ENCODE measurements at places on chromosomes 6 and 20. TPM values are rescaled to one million over a fixed set of nuclear protein-coding genes. Genes with fewer than 3 reads are reported as not detected.

The SLC17A9 gene
- 16.5 TPM for total RNA-seq

DNA sequence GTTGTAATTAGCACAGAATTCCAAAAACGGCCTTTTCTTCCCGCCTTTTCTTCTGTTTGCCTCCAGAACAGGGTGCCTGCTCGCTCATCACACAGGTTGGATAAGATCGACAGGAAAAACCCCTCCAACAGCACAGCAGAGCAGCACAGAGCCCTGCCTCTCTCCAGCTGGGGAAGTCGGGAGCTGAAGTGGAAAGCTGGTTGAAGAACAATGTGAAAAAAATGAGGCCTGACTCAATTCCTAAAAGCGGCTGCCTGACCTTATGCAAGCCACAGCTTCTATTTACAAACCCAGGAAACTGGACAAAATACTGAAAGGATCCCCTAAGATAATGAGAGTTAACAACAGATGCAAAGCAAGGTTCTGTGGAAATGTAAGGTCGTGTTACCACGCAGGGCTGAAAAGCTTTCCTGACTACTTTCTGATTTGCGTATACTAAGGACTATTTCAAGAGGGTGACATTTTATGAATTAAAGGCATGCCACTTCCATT, 116.9 kb downstream of the TTLL2 start:
- H3K36me3 ChIP-seq, result no peaks in the 10 kb centered on the region
- H3K4me1 ChIP-seq, result no peaks in the 10 kb centered on the region
- H3K27ac ChIP-seq, result no peak overlapping the region
- DNase-seq, result no peak
- no peak overlapping the region for H3K4me3 ChIP-seq

DNA sequence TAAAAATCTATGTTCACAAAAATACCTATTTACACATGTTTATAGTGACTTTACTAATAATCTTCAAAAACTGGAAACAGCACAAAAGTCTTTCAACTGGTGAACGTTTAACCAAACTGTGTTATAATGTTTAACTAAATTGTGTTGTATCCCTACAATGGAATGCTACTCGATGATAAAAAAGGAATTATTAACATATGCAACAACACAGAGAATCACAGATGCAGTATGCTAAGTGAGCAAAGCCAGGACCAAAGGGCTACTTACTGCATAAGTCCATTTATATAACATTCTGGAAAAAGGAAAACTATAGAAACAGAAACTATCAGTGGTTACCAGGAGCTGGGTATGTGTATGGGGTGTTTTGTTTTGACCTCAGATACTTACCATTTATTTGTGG, 602.2 kb upstream of the BTBD3 start:
- no peaks in the 10 kb centered on the region for H3K27me3 ChIP-seq
- no peak overlapping the region for H3K4me3 ChIP-seq
- H3K36me3 ChIP-seq, result no peaks in the 10 kb centered on the region
- no peak overlapping the region for H3K27ac ChIP-seq

- no peaks in the 10 kb centered on the region for H3K27me3 ChIP-seq
- no peaks in the 10 kb centered on the region for H3K4me1 ChIP-seq
- no peak for DNase-seq
- H3K36me3 ChIP-seq, result no peaks in the 10 kb centered on the region
- no peak overlapping the region for H3K4me3 ChIP-seq
Measured at GRCh38 chr20:8946036-8946940, 122.6 kb upstream of the PLCB4 start.

DNA sequence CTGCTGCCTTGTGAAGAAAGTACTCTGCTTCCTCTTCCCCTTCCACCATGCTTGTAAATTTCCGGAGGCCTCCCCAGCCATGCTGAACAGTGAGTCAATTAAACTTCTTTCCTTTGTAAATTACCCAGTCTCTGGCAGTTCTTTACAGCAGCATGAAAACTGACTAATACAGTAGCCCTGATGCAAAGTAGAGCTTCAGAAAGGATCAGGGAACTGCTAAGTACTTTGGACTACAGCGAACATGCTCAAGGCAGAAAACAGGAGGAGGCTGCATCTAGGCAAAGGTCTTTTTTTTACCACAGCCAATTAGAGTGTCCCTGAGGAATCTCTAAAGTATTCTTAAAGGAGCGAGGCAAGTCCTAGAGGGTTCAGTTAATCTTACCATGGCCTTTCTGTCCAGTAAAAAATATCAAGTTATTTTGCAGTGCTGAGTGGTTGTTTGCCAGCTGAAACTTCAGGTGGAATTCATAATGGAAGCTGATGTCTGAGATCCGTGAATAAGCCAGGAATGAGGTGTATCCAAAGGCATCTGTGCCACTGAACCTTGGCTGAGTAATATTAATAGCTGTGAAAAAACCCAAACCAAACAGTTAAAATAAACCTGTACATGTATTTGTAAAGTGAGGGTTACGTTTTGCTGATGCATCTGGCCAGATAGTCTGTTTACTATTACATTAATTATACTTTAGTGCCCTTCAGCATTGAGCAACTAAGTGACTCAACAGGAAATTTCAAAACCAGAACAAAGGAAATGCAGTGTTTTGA, 170.4 kb downstream of the PHF3 start:
- H3K27ac ChIP-seq, result no peak overlapping the region
- H3K4me1 ChIP-seq, result no peaks in the 10 kb centered on the region
- no peaks in the 10 kb centered on the region for H3K27me3 ChIP-seq

- no peaks in the 10 kb centered on the region for H3K4me1 ChIP-seq
- H3K27ac ChIP-seq, result no peak overlapping the region
- no peaks in the 10 kb centered on the region for H3K36me3 ChIP-seq
- H3K27me3 ChIP-seq, result peaks cover 18% of the 10 kb centered on the region
Measured at GRCh38 chr20:36399969-36400545, 93.9 kb downstream of the DLGAP4 start.

- peaks cover 30% of the 10 kb centered on the region for H3K27me3 ChIP-seq
- no peak overlapping the region for H3K27ac ChIP-seq
- no peak for DNase-seq
- H3K36me3 ChIP-seq, result no peaks in the 10 kb centered on the region
- H3K4me1 ChIP-seq, result peaks cover 5% of the 10 kb centered on the region
- no peak overlapping the region for H3K4me3 ChIP-seq
Measured at GRCh38 chr20:44112889-44113617, 73.9 kb downstream of the JPH2 start.

DNA sequence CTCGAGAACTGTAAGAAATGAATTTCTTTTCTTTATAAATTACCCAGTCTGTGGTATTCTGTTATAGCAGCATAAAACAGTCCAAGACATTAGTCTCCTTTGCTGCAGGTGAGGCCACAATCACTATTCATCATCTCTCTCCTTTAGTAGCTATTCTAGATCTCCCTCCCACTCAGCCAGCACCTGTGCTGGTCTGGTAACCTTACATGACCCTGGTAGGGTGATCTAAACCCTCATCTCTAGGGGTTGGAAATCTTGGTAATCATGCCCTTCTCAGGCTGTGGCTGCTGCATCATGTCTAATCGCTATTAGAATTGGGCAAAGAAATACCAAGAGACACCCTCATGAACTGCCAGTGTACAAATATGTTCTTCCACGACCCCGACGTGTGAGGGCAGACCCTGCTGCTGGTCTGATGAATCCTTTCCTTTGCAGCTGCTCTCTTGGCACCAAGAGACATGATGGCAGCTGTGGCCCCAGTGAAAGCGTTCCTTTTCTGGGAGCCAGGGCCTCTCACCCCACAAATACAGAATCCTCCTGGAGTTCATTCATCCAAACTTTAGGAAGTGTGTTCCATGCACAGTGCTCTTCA, 23.0 kb upstream of the IGF2R start:
- H3K27me3 ChIP-seq, result no peaks in the 10 kb centered on the region
- no peaks in the 10 kb centered on the region for H3K36me3 ChIP-seq

DNA sequence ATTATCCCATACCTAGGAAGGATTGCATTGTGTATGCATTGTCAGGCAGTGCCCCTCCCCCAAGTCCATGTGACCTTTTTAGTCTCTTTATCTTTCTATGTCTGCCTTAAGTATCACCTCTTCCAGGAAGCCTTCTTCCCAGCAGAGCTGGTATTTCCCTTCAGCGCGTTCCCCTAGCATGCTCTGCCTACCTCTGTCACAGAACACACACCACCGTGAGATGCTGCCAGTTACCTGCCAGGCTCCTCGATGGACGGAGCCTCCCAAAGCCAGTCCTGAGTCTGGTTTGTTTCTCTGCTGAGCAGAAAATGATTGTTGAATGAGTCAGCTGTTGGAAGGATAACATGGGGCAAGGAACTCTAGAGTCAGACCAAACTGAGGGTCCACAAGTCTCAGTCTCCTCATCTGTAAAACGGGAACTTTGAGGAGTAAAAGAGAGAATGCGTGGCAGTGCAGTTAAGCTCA, 11.3 kb upstream of the ZNF335 start:
- no peaks in the 10 kb centered on the region for H3K4me1 ChIP-seq
- H3K27me3 ChIP-seq, result no peaks in the 10 kb centered on the region
- no peak for DNase-seq
- H3K4me3 ChIP-seq, result no peak overlapping the region
- H3K27ac ChIP-seq, result no peak overlapping the region

The SCGN gene
- not detected for total RNA-seq

GRCh38 chr6:17473554-17473953, 80.2 kb downstream of the CAP2 start:
- DNase-seq, result no peak
- H3K27ac ChIP-seq, result no peak overlapping the region
- no peaks in the 10 kb centered on the region for H3K36me3 ChIP-seq
- no peak overlapping the region for H3K4me3 ChIP-seq

GRCh38 chr6:170293341-170294231, 2.7 kb upstream of the DLL1 start:
- no peak overlapping the region for H3K4me3 ChIP-seq
- no peak overlapping the region for H3K27ac ChIP-seq
- DNase-seq, result no peak

GRCh38 chr20:49985157-49985556, 2.4 kb downstream of the SNAI1 start:
- no peak overlapping the region for H3K4me3 ChIP-seq
- DNase-seq, result no peak
- H3K4me1 ChIP-seq, result peaks cover 15% of the 10 kb centered on the region
- no peak overlapping the region for H3K27ac ChIP-seq
- no peaks in the 10 kb centered on the region for H3K36me3 ChIP-seq

DNA sequence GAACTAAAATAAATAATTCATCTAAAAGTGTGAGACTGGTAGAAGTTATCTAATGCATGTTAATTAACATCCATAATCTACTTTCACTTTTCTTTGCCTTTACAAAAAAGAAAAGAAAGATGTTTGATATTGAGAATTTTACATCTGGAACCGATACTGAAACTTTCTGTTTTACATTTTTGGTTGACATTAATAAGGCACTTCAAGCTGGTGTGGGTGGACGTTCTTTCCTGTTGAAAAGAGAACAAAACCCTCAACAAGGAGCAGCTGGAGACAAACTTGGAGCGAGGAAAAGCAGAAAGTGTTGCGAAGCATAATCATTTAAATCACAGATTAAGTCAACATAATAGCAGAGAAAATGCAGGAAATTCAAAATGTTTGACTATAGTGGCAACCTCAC, 575.2 kb upstream of the ADGRB3 start:
- H3K27ac ChIP-seq, result no peak overlapping the region
- no peak overlapping the region for H3K4me3 ChIP-seq
- DNase-seq, result no peak
- H3K36me3 ChIP-seq, result no peaks in the 10 kb centered on the region

The TNF gene
- total RNA-seq, result 82.3 TPM

The TXLNB gene
- total RNA-seq, result 0.27 TPM

GRCh38 chr6:116316772-116317467, 37.2 kb upstream of the TSPYL1 start:
- H3K27ac ChIP-seq, result no peak overlapping the region
- H3K36me3 ChIP-seq, result no peaks in the 10 kb centered on the region
- no peaks in the 10 kb centered on the region for H3K27me3 ChIP-seq
- H3K4me3 ChIP-seq, result no peak overlapping the region
- no peaks in the 10 kb centered on the region for H3K4me1 ChIP-seq
- DNase-seq, result no peak

DNA sequence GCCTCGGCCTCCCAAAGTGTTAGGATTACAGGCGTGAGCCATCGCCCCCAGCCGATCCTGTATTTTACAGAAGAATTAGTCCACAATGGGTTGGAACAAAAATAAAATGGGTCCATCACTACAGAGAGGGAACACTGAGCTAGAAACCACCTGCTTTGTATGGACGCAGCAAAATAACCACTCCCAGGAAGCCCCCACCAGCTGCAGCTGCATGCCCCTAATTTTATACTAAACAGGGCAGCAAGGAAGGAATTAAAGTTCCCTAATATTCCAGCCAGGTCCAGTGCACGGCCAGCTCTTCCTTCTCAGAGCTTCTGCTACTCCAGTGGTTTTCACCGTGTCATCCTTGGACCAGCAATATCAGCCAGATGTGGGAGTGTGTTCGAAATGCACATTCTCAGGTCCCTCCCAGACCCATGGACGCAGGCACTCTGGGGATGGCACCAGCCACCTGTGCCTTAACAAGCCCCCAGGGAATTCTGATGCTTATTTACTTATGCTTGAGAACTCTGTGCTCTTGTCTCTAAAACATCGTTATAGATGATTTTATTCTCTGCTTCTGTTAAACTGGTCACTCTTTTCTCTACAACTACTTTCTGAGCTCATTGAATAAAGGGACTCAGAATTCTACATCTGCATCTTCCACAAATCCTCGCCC, 189.5 kb upstream of the SLC24A3 start:
- no peak overlapping the region for H3K4me3 ChIP-seq
- H3K4me1 ChIP-seq, result no peaks in the 10 kb centered on the region
- DNase-seq, result no peak
- no peaks in the 10 kb centered on the region for H3K27me3 ChIP-seq
- no peaks in the 10 kb centered on the region for H3K36me3 ChIP-seq

The ZC2HC1B gene
- total RNA-seq, result not detected

GRCh38 chr6:168387911-168388310, 53.1 kb upstream of the SMOC2 start:
- H3K36me3 ChIP-seq, result no peaks in the 10 kb centered on the region
- H3K27me3 ChIP-seq, result peaks cover 3% of the 10 kb centered on the region
- no peak overlapping the region for H3K27ac ChIP-seq
- H3K4me3 ChIP-seq, result no peak overlapping the region
- DNase-seq, result no peak

DNA sequence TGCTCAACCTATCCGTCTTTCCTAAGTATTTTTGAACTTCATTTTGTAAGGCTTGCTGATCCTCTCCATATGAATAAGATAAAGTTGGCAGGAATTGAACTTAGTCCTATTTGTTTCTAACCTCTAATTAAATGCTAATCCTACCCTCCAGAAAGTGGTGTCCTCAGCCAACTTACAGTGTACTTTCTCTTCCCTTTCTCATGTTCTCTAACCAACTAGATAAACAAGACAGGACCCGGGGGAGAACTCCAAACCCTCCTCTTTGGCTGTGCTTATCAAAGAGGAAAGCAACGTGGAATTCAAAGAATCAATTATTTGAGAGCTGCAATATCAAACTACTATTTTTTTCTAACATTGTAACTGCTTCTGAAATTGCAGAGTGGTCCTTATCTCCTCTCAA, 56.5 kb upstream of the NRSN1 start:
- no peaks in the 10 kb centered on the region for H3K36me3 ChIP-seq
- no peaks in the 10 kb centered on the region for H3K4me1 ChIP-seq
- no peak overlapping the region for H3K27ac ChIP-seq
- DNase-seq, result no peak

The HLA-DMB gene
- total RNA-seq, result 1.9 TPM

Data from activated CD4-positive, alpha-beta T cell treated with anti-CD3 and anti-CD28 coated beads for 36 hours (primary cell).